ENCODE measurements at places on chromosomes 16 and 17. TPM values are rescaled to one million over a fixed set of nuclear protein-coding genes. Genes with fewer than 3 reads are reported as not detected.

ANTKMT gene
- 47.9 TPM for total RNA-seq

ANKFY1 gene
- total RNA-seq = 36.5 TPM

TMIGD1 gene
- not detected for total RNA-seq

OR1A1 gene
- not detected for total RNA-seq

SLC5A2 gene
- 0.04 TPM for total RNA-seq

CD300LB gene
- total RNA-seq = not detected

PRKCB gene
- total RNA-seq = not detected

C16orf89 gene
- not detected for total RNA-seq

GRCh38 chr16:62967163-62967562 lies 930.9 kb upstream of the CDH8 start:
- peak; percentile 13 for DNase-seq

DNA sequence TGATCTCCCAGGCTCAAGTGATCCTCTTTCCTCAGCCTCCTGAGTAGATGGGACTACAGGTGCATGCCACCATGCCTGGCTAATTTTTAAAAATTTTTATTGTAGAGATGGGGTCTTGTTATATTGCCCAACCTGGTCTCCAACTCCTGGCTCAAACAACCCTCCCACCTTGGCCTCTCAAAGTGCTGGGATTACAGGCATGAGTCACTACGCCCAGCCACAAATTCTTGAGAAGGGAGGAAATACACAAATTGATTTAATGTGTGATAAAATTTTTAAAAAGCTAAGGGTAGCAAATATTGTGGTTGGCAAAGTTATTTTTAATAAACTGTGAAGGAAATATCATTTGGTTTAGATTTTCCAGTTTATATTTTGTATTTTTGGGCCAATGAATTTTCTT lies 9.6 kb downstream of the ITGAD start:
- DNase-seq = peak; percentile 18

GRCh38 chr17:7242717-7243452 lies 636 bp upstream of the GABARAP start:
- DNase-seq = peak; percentile 84

- no peak for DNase-seq
Measured at GRCh38 chr16:5046914-5047313, 13.2 kb upstream of the NAGPA start.

- no peak for DNase-seq
Measured at GRCh38 chr16:50323335-50324011, 45.3 kb downstream of the BRD7 start.

DNA sequence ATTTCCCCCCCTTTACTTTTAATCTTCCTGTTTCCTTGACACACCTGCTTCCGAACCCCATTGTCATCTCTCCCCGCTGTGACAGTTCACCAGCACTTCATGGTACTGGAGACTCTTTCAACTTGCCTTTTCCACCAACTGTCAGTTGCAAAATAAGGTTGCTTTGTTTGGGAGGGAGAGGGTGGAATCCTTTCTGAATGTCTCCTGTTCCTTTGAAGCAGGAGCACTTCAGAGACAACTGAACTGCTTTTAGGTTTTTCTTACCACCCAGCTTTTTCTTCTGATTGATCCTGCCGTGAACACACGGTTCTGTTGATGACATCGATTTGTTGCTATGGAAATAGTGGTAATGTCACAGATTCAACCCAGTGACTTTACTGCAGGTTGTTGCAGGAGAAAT lies 42.0 kb downstream of the RPA1 start:
- DNase-seq = no peak

GRCh38 chr16:22318690-22319358 lies 21.6 kb downstream of the POLR3E start:
- peak; percentile 17 for DNase-seq

GRCh38 chr17:5596421-5596820 lies 12.1 kb upstream of the NLRP1 start:
- DNase-seq = no peak
